ENCODE measurements at places on chromosomes 13 and 19.

DNA sequence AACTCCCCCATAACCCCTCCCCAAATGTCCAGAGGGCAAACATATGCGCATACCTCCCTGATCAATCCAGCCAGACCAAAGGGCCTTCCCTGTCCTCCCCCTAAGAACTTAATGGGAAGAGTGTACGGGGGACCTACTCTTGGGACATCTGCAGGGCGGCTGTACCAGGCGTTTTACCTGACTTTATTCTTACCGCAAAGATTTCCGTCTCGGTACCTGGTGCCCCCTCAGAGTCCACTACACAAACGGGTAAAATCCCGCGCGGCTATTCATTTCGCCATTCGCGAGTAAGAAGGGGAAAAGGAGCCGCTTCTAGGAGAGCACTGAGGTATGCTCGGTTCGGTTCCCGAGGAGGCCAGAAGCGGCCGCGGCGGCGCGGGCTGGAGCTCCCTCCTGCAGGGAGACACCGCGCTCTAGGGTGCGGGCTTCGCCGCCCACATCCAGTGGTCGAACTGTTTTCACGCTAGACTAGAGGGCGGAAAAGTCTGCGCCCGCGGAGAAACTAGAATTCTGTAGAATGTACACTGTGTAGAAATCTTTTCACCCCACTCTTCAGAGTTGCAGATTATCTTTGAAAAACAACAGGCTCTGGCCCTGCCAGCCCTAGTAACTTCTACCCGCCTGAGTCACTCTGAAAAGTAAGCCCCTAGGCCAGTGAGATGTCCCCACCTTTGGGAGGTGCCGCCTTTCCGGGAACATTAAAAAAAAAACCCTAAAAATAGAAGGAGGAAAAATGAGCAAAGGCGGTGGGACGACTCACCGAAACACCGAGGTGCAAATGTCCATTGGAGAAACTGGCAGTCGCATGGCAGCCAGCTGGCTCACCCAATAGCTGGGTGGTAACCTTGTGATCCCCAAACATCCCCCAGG is 3.8 kb upstream of the TSHZ3 start:
- no peak overlapping the region for H3K27ac ChIP-seq
- H3K4me3 ChIP-seq = no peak overlapping the region
- no peak for DNase-seq
- peaks cover 55% of the 10 kb centered on the region for H3K4me1 ChIP-seq
- no peaks in the 10 kb centered on the region for H3K36me3 ChIP-seq

DNA sequence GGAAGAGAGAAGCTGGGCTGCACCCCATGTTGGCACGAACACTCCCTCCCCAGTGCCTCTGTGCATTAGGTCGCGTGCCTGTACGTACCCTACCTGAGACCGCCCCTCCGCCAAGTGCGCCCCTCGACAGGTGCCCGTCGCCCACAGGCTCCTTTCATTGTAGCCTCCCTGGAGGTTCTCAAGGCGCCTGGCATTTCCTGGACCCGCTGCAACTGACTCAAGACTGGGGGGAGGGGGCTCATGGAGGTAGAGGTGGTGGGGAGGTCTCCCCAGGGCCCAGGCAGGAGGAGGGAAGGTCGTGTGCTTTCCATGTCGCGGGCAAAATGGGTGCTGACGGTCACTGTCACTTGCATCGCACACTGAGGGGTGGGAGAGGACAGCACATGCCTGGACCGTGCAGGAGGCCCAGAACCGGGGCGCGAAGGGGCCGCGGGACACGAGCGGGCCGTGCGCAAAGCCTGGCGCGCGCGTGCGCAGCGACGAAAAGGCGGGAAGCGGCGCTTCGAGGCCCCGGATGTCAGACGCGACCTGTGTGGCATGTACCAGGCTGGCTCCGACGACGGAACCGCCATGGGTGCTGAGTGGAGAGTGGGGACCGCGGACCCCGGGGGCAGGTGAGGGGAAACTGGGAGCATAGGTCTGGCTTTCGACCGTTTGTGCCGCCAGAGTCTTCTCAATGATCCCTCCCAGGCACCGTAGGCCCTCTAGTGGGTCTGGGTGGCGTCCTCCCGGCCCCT is 16.5 kb downstream of the NFIX start:
- peaks cover 23% of the 10 kb centered on the region for H3K4me1 ChIP-seq
- H3K36me3 ChIP-seq = no peaks in the 10 kb centered on the region
- H3K27me3 ChIP-seq = peaks cover 49% of the 10 kb centered on the region
- no peak for DNase-seq
- H3K4me3 ChIP-seq = no peak overlapping the region
- no peak overlapping the region for H3K27ac ChIP-seq

GRCh38 chr13:91894316-91894715 is 495.9 kb downstream of the GPC5 start:
- no peaks in the 10 kb centered on the region for H3K4me1 ChIP-seq
- no peak overlapping the region for H3K4me3 ChIP-seq
- no peak overlapping the region for H3K27ac ChIP-seq
- H3K27me3 ChIP-seq = no peaks in the 10 kb centered on the region
- DNase-seq = no peak

GRCh38 chr19:1428738-1429391 is 9.3 kb upstream of the RPS15 start:
- H3K4me3 ChIP-seq = no peak overlapping the region
- H3K27me3 ChIP-seq = no peaks in the 10 kb centered on the region
- peaks cover 83% of the 10 kb centered on the region for H3K36me3 ChIP-seq
- no peaks in the 10 kb centered on the region for H3K4me1 ChIP-seq
- no peak overlapping the region for H3K27ac ChIP-seq
- no peak for DNase-seq

GRCh38 chr13:73158851-73159250 is 100.0 kb downstream of the KLF5 start:
- H3K27ac ChIP-seq = no peak overlapping the region
- H3K27me3 ChIP-seq = no peaks in the 10 kb centered on the region
- no peak overlapping the region for H3K4me3 ChIP-seq
- H3K36me3 ChIP-seq = no peaks in the 10 kb centered on the region
- no peaks in the 10 kb centered on the region for H3K4me1 ChIP-seq

DNA sequence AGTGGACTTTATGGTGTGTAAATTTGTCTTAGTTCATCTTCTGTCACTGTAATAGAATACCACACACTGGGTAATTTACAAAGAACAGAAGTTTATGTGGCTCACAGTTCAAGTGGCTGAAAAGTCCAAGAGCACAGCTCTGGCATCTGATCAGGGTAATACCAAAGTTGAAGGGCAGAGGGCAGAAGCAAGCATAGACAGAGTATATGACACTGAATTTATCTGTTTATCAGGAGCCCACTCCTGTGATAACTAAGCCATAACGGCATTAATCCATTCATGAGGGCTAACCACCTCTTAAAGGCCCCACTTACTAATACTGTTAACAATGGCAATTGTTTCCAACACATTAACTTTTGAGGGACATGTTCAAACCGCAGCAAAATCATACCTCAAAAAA is 4.0 kb upstream of the RFXAP start:
- no peaks in the 10 kb centered on the region for H3K36me3 ChIP-seq
- no peaks in the 10 kb centered on the region for H3K27me3 ChIP-seq
- no peak overlapping the region for H3K4me3 ChIP-seq
- H3K27ac ChIP-seq = no peak overlapping the region
- no peak for DNase-seq

- H3K27ac ChIP-seq = no peak overlapping the region
- H3K36me3 ChIP-seq = no peaks in the 10 kb centered on the region
- no peaks in the 10 kb centered on the region for H3K4me1 ChIP-seq
Observed at GRCh38 chr13:26968431-26969341, 202.9 kb downstream of the USP12 start.

DNA sequence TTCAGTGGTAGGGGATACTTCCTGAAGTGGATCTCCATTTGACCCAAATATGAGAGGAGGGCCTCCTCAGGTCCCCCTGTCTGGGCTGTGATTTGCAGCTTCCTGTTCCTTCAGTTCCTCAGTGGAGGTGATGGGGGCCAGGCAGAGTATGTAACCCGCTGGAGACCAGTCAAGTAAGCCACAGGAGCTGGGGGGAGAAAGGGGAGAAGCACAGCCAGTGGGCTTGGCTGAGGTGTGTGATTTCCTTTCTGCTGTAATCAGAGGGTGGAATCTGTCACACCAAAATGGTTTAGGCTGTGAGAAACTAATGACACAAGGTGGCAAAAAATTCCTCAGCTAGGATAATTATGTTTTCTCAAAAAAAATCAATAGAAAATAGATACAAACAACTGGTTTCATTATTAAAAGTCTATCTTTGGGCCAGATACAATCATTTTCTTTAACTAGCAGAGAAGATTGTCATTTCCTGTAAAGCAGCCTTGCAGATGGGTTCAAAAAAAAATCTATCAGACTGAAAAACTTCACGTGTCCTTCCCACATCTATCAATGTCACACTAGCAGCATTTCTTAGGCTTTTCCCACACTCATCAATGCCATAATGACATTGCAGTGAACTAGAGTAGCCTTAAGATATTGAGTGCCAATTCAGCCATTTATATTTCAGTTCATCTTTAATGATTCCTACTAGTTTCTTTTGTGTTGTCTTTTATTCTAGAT is 1660.3 kb downstream of the EFNB2 start:
- H3K27me3 ChIP-seq = no peaks in the 10 kb centered on the region
- H3K27ac ChIP-seq = no peak overlapping the region
- DNase-seq = no peak
- no peaks in the 10 kb centered on the region for H3K4me1 ChIP-seq
- H3K4me3 ChIP-seq = no peak overlapping the region

DNA sequence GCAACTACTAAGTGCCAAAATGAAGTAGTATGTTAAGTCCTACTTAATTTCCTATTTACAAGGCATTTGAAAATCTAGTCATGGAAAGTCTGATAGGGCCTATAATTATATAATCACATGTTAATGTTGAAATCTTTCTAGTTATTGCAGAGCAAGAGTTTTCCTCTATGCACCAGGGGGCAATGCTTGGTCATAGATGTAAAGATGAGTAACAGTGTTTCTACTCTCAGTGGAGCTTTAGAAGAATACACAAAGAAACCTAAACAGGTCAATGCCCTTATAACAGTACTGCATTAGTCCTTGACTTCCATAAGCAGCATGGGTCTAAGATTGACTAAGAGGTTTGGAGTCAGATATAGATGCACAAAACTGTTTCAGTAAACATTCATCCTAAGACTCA is 218.7 kb downstream of the KCTD12 start:
- H3K4me3 ChIP-seq = no peak overlapping the region
- no peak for DNase-seq
- no peak overlapping the region for H3K27ac ChIP-seq
- no peaks in the 10 kb centered on the region for H3K27me3 ChIP-seq
- H3K36me3 ChIP-seq = no peaks in the 10 kb centered on the region

GRCh38 chr19:13726323-13726722 is 38.0 kb upstream of the MRI1 start:
- peaks cover 5% of the 10 kb centered on the region for H3K4me1 ChIP-seq
- no peaks in the 10 kb centered on the region for H3K27me3 ChIP-seq
- H3K27ac ChIP-seq = no peak overlapping the region

- peak overlapping the region; percentile 11 for H3K27ac ChIP-seq
- DNase-seq = no peak
- no peaks in the 10 kb centered on the region for H3K36me3 ChIP-seq
- peak overlapping the region; percentile 1 for H3K4me3 ChIP-seq
Observed at GRCh38 chr13:48561466-48562235, 28.8 kb upstream of the RCBTB2 start.

DNA sequence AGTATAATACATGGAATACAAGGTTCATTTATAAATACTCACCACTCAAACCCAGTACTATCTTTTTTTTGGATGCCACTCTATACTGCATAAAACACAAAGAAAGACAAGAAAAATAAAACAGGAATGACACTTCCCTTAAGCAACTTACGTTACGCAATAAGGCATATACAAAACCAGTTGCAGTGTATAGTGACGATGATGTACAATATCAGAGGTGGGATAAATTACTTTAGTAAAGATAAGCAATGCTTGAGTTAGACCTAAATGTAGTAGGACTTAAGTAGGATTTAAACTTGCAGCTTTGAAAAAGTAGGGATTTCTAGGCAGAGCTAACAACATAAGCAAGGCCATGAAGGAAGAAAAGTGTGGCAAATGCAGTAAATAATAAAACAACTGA is 374.9 kb downstream of the SPRY2 start:
- H3K36me3 ChIP-seq = no peaks in the 10 kb centered on the region
- H3K27me3 ChIP-seq = no peaks in the 10 kb centered on the region
- no peak overlapping the region for H3K4me3 ChIP-seq

- H3K27ac ChIP-seq = no peak overlapping the region
- DNase-seq = no peak
- H3K27me3 ChIP-seq = no peaks in the 10 kb centered on the region
- H3K36me3 ChIP-seq = no peaks in the 10 kb centered on the region
- no peak overlapping the region for H3K4me3 ChIP-seq
Observed at GRCh38 chr13:46354156-46355087, 32.6 kb downstream of the RUBCNL start.

- H3K4me1 ChIP-seq = no peaks in the 10 kb centered on the region
- H3K27ac ChIP-seq = no peak overlapping the region
- H3K27me3 ChIP-seq = no peaks in the 10 kb centered on the region
- no peak for DNase-seq
- H3K4me3 ChIP-seq = no peak overlapping the region
- H3K36me3 ChIP-seq = peaks cover 80% of the 10 kb centered on the region
Observed at GRCh38 chr19:39375929-39376328, 15.0 kb downstream of the PAF1 start.

DNA sequence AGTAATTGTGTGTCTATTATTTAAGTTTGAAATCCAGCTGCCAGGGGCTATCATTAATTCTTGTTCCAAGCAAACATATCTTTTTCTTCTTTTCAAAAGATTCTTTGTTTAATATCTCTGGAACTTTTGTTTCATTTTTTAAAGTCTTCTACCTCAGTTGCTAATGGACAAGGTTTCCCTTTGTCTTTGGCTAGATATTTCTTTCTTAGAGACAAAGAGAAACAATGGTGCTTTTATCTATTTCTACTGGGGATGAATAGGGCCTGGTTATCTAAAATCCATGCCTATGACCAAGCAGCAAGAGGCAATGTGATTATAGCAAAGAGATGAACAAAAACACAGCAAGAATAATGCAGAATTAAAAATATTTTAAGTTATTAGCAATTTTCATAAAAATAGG is 661.3 kb upstream of the KLF12 start:
- no peaks in the 10 kb centered on the region for H3K27me3 ChIP-seq
- H3K27ac ChIP-seq = no peak overlapping the region
- DNase-seq = no peak
- no peak overlapping the region for H3K4me3 ChIP-seq

GRCh38 chr19:15324791-15325519 is 7.4 kb downstream of the BRD4 start:
- H3K36me3 ChIP-seq = no peaks in the 10 kb centered on the region
- H3K27ac ChIP-seq = no peak overlapping the region
- H3K27me3 ChIP-seq = no peaks in the 10 kb centered on the region
- no peak for DNase-seq
- no peak overlapping the region for H3K4me3 ChIP-seq

- H3K27ac ChIP-seq = no peak overlapping the region
- peak overlapping the region; percentile 25 for H3K4me3 ChIP-seq
- H3K4me1 ChIP-seq = no peaks in the 10 kb centered on the region
- DNase-seq = no peak
- no peaks in the 10 kb centered on the region for H3K27me3 ChIP-seq
- no peaks in the 10 kb centered on the region for H3K36me3 ChIP-seq
Observed at GRCh38 chr13:101453784-101454201, 1.3 kb downstream of the ITGBL1 start.

- H3K27me3 ChIP-seq = no peaks in the 10 kb centered on the region
- peaks cover 3% of the 10 kb centered on the region for H3K4me1 ChIP-seq
- H3K27ac ChIP-seq = no peak overlapping the region
- H3K4me3 ChIP-seq = no peak overlapping the region
- DNase-seq = peak; percentile 28
Observed at GRCh38 chr19:49210108-49210900, 52.7 kb downstream of the TRPM4 start.

GRCh38 chr13:88887045-88887662 is 1216.0 kb downstream of the SLITRK5 start:
- H3K36me3 ChIP-seq = no peaks in the 10 kb centered on the region
- no peaks in the 10 kb centered on the region for H3K27me3 ChIP-seq
- DNase-seq = no peak
- H3K27ac ChIP-seq = no peak overlapping the region
- H3K4me3 ChIP-seq = no peak overlapping the region
- no peaks in the 10 kb centered on the region for H3K4me1 ChIP-seq

All from effector memory CD4-positive, alpha-beta T cell (primary cell).